NCI-H1092 treated with DMSO at 0.1 percent for 48 hours (cell line): ENCODE measurements at places on chromosomes 5 and 9.

DNA sequence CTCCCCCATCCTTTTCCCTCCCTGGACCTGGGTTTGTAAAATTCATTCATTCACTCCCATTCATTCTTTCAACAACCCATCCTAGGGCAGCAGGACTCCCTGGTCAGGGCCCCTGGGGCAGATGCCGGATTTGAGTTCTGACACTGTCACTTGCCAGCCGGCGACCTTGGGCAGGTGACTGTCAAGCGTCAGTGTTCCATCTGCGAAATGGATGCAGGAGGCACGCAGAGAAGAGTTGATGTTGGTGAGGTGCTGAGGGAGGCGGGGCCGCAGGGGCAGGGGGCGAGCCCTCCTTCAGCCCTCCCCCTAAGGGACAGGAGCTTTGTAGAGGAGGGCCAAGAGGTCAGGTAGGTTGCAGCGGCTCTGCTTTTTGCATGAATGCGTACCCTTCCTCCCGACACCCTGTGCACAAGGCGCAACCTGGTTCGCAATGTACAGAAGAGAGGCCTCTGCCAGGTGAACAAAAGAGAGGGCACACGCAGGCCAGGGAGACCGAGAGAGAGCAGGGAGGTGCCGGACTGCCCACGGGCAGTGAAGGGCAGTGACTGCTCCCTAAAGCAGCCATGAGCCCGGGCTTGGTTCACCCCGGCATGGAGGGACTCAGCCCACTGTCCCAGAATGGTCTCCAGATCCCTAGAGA, 128.1 kb downstream of the BARX1 start:
- DNase-seq = no peak

- no peak for DNase-seq
Measured at GRCh38 chr5:40386289-40386688, 293.4 kb upstream of the PTGER4 start.

- no peak for DNase-seq
Measured at GRCh38 chr9:90848866-90849265, 47.2 kb downstream of the SYK start.

DNA sequence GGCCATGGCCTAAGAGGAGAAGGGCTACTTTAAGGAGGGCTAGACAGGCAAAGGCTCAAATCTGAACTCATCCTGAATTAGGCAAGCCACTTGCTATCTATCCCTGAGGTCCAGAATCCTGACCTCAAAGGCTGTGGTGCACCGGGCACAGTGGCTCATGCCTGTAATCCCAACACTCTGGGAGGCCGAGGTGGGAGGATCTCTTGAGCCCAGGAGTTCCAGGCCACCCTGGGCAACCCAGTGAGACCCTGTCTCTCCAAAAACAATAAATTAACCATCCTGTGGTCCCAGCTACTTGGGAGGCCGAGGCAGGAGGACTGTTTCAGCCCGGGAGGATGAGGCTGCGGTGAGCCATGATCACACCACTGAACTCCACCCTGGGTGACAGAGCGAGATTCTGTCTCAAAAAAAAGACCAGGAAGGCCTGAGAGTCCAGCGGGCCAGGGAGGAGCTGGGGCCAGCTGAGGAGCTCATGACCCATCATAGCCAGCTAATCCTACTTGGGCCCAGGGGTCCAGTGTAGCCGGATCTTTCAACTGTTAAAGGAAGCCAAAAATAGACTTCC, 4.0 kb downstream of the NOP16 start:
- DNase-seq = no peak

DNA sequence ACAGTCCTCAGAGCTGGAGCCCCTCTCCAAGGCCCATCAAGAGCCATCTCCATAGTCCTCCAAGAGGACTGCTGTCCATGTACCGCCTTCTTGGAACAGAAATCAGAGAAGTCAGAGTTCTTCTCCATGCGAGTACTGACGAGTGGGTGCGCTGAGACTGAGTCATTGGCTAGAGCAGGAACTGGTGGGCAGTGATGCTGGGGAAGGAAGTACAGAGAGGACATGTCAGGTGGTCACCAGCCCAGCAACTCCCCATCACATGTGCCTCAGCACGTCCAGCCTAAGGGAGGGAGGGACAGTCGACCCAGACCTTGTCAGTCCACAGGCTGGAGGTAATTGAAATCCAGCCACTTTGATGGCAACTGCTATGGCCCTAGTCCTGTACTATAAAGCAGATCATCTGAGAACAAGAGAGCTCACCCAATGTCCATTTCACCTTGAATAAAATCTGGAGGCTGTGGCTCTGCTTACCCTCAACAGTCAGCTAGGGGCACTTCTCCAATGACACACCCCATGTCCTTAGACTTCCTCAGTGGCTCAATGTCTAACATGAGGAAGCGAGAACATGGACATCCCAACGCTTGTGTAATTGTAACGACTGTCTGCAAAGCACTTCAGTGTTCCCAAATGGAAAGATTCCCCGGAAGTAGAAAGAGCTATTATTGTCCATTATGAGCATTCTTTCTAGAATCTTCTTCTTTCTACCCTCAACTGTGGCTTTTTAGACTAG, 15.0 kb upstream of the FBP1 start:
- DNase-seq = no peak

- no peak for DNase-seq
Measured at GRCh38 chr9:14306672-14307660, 7.0 kb downstream of the NFIB start.

GRCh38 chr5:160979385-160979784, 127.4 kb upstream of the ATP10B start:
- DNase-seq = no peak

GRCh38 chr5:91538179-91538578, 155.1 kb upstream of the ARRDC3 start:
- no peak for DNase-seq

- DNase-seq = no peak
Measured at GRCh38 chr5:1515921-1516571, 7.7 kb downstream of the LPCAT1 start.

DNA sequence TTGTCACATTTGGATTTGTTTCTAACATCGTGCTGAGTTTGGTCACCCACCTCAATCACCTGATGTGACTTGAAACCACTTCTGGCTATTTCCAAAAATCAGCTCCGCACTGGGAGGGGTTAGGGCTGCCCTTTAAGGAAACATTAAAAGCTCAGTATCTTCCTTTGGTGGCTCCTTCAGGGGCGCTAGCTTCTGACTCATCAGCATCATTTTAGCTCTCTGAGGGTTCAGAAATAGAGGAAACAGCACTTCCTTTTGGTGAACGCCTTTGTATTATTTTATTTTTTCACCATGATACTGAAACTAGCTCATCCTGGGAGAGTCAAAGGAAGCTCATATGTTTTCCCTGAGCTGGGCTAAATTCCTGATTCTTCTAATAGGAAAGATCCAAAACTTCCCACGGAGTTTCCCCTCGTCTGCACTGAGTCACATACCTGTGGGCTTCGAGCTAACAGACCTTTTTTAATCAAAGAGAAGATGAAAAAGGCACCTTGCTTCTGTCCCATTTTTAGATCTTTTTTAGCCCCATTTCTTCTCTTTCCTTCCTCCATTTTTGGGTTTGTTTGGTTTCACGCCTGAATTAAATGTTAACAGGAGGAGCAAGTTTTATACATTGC, 48.2 kb downstream of the ROPN1L start:
- no peak for DNase-seq

GRCh38 chr9:36399980-36400331, at the start of gene RNF38:
TSS of gene RNF38 (minus strand) at chr9:36400269. CDS start at chr9:36400108, 161 bp downstream.
- no peak for DNase-seq

DNA sequence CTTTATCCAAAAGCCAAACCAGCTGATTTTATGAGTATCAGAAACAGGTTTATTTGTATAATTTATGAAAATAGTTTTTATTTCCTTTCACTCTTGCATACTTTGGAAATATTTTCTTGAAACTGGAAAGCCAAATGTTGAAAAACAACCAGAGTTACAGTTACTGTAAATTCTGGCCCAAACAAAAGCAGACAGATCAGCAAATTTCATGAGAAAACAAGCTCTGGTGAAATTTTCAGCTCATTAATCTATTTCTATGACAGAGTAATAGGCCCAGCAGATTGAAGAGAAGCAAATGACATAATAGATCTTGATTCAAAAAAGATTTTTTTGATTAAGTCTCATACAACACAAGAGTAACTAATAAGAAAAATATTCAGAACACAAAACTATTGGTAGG, 182.7 kb downstream of the ENC1 start:
- no peak for DNase-seq

- no peak for DNase-seq
Measured at GRCh38 chr9:72979405-72980100, 26.7 kb upstream of the ALDH1A1 start.

- no peak for DNase-seq
Measured at GRCh38 chr5:28421141-28421540, 1382.8 kb upstream of the CDH9 start.

DNA sequence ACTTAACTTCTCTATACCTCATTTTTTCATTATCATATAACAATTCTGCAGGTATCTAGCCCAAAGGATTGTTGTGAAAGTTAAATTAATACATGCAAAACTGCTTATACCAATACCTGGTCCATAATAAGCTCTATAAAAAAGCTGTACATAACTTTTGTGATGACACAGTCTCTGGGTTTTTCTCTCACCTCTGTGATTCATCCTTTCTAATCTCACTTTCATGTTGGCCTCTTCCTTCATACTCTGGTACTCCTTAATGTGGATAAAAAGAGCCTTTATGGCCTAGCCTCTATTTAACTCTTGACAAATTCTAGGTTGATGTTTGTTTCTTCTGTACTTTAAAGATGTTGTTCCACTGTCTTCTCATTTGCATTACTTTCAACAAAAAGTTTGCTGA, 162.9 kb upstream of the ACOT12 start:
- DNase-seq = no peak

DNA sequence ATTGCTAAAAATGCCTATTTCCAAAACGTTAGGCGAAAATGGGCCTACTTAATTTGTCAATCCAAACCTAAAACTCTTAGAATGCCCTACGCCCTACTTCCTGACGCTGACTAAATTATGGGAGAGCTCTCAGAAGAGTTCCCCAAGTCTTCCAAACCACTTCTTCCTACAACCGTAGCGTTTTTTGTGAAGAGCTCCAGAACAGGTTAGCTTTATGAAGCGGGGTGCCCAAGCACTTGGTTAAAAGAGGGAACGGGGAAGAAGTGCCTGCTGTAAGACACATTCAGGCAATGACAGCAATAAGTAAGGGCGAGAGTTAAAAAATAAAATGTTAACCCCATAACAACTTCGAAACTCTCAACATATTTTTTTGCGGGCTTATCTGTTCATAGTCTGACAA, 2.8 kb downstream of the ELAVL2 start:
- no peak for DNase-seq

- no peak for DNase-seq
Measured at GRCh38 chr5:5372930-5373329, 49.5 kb upstream of the ICE1 start.

DNA sequence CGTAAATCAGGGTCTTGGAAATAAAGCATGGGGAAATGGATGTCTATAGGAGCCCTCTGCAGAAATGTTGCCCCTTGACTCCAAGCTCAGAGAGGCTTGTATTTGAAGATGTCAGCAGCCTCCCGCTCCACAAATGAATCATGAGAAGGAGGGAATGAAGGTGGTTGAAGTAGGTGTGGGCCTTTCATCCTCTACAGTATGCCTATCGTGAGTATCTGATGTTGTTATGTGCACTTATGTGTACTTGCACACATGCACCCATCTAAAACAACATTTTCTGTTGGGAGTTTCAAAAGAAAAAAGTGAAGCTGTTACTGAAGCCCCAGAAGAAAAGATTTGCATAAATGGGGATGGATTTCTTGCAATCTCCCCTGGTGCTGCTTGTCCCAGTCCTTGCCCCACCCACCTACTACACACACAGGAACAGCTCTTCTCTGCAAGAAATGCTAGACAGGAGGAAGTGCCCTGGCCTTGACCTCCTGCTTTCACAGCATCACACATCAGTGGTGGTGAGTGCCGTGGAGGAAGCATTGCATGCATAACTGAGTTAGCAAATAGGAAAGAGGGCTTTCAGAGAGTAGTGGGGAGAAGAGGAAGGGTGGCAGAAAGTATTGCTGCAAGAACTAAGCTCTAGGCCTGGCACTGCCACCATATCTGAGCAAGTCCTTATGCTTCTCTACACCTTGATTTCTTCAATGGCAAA, 156.1 kb downstream of the SNX18 start:
- DNase-seq = no peak

DNA sequence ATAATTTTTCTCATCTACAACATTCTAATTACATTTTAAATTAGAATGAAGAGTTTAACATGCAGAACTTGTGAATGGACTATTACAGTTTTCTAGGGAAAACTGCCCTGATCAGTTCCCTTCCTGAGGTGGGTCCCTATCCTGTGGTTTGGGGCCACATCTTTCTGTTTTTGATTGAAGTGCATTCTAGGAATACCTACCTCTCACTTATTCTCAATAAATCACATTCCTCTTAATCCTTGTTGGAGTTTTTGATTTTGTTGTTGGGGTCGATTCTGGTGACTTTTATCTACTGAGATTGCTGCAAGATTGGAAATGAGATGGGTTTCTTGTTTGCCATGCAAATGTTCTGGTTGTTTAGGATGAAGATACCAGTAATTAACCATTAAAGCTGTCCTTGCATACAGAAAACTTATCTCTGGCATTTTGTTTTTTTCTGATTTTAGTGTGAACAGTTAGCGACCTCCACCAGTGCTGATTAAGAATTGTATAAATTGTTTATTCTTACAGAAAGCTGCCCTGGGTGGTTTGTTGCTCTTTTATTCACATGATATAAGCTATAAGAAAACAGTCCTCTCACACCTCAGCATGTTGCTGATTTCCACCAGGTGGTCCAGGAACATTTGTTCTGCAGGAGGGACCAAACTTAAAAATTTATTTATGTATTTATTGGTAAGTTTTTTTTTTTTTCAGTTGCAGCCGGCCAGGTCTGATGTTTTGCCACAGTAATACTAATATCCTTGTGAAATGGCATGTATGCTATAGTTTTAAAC, 269.9 kb downstream of the FANCC start:
- no peak for DNase-seq

- DNase-seq = no peak
Measured at GRCh38 chr5:79694652-79695051, 5.0 kb downstream of the CMYA5 start.

GRCh38 chr5:21919414-21920022, 933.6 kb downstream of the CDH12 start:
- peak; percentile 80 for DNase-seq

- DNase-seq = no peak
Measured at GRCh38 chr5:135246923-135247795, 151.9 kb downstream of the MACROH2A1 start.

DNA sequence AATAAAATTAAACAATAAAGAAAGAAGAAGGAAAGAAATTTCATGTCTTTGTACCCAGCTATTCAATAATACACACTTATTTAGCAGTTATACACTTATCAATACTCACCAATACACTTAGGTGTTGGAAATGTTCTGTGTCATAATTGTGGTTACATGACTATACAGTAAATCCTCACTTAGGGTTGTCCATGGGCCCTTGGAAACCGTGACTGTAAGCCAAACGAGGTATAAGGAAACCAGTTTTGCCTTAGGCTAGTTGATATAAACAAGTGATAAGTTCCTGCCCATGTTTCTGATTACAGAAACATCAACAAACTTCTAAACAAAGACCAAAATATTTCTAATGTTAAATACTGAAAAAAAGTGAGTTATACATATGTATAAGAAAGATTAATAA, 10.0 kb upstream of the SLCO4C1 start:
- no peak for DNase-seq
